Ovary (tissue), 10 donors: ENCODE measurements at places on chromosomes 1 and 21. TPM values are rescaled to one million over a fixed set of nuclear protein-coding genes. Genes with fewer than 3 reads are reported as not detected.

- H3K4me1 ChIP-seq, result no peaks in the 10 kb centered on the region
- no peak for DNase-seq
- no peaks in the 10 kb centered on the region for H3K27me3 ChIP-seq
- no peak overlapping the region for H3K4me3 ChIP-seq
Observed at GRCh38 chr1:160768295-160768657, 27.7 kb upstream of the LY9 start.

GRCh38 chr21:41768437-41769042, 1.7 kb upstream of the RIPK4 start:
- no peaks in the 10 kb centered on the region for H3K36me3 ChIP-seq
- no peaks in the 10 kb centered on the region for H3K27me3 ChIP-seq

DNA sequence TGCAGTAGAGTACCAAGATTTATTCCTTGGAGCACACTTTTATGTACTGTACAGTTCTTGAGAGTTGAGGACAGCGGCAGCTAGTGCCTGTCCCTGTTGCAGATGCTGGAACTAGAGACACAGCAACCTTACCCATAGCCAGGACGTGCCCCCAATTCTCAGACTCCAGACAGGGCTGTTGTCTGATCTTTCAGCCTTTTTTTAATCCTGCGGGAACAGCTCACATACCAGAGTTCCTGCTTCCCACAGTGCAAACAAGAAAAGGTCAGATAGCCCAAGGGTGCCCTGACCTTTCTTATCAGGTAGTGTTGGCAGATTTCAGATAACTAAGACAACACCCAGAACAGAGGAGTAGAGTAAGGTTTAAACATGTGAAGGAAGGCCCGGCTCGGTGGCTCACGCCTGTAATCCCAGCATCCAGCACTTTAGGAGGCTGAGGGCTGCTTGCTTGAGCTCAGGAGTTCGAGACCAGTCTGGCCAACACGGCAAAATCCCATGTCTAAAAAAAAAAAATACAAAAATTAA, 78.5 kb downstream of the DOP1B start:
- DNase-seq, result no peak
- no peak overlapping the region for H3K27ac ChIP-seq
- peaks cover 1% of the 10 kb centered on the region for H3K4me1 ChIP-seq
- no peak overlapping the region for H3K4me3 ChIP-seq

GRCh38 chr1:42979036-42979430, 20.4 kb upstream of the SLC2A1 start:
- no peak for DNase-seq
- H3K4me3 ChIP-seq, result no peak overlapping the region
- H3K27ac ChIP-seq, result no peak overlapping the region
- no peaks in the 10 kb centered on the region for H3K36me3 ChIP-seq
- no peaks in the 10 kb centered on the region for H3K27me3 ChIP-seq

DNA sequence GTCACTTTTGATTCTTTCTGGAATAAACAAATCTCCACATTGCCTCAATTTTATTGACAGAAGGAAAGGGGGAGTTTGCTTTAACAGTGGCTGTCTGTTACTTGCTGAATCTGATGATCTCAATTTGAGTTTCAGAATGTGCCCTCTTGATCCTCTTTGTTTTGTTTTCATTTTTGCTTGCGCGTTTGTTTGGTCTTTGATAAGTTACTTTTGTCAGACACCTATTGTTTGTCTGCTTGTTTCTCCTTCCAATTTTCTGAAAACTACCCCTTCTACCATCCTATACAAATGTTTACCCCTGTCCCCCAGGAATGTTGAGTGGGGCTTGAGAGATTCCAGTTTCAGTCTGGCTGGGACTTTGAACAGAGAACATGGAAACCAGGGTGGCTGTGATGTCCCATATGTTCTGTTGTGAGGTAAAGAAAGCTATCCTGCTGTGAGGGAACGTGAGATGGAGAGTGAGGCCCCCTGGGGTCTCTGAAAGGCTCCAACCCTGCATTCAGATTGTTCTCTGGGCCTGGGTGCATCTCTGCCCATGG, 11.8 kb upstream of the XCL2 start:
- no peaks in the 10 kb centered on the region for H3K4me1 ChIP-seq
- H3K27ac ChIP-seq, result no peak overlapping the region
- DNase-seq, result no peak
- no peaks in the 10 kb centered on the region for H3K27me3 ChIP-seq
- H3K4me3 ChIP-seq, result no peak overlapping the region

The ENTREP3 gene
- total RNA-seq, result 14.0 TPM

DNA sequence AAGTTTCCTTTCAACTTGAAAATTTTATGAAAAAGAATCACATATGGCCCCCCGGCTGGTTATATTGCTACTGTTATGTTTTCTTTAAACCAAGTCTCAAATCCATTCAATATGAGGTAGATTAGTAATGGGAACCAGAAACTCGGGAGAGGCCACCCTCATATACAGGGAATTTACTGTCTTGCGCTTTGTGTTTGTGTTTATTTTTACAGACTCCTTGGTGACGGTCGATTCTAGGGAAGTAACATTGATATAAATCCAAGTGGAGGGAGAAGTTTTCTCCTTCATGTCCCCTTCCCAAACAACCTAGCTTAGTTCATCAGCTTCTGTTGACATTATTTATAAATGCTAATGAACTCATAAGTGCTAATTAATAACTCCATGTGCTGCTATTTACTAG, 163.5 kb upstream of the LMO4 start:
- no peak overlapping the region for H3K4me3 ChIP-seq
- no peaks in the 10 kb centered on the region for H3K4me1 ChIP-seq
- no peak overlapping the region for H3K27ac ChIP-seq
- DNase-seq, result no peak
- H3K36me3 ChIP-seq, result no peaks in the 10 kb centered on the region

DNA sequence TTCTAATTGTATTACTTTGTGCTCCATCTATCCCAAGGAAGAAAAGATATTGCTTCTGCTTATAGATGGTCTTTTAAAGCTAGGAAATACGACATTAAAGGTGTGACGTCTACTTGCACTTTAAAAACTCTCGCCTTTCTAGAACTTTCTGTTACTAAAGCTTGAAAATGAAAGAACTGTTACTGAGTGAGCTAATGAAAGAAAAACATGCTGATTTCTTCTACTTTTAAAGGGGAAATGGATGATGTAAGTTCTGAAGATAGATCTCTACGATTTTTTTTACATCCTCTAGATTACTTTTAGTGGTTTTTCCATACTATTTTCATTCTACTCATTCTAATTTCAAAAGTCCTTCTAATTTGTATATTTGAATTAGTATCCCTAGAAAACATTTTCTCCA, 387.5 kb downstream of the USP25 start:
- no peak for DNase-seq
- H3K27me3 ChIP-seq, result no peaks in the 10 kb centered on the region
- H3K36me3 ChIP-seq, result no peaks in the 10 kb centered on the region
- no peaks in the 10 kb centered on the region for H3K4me1 ChIP-seq

The OR2L8 gene
- not detected for total RNA-seq

DNA sequence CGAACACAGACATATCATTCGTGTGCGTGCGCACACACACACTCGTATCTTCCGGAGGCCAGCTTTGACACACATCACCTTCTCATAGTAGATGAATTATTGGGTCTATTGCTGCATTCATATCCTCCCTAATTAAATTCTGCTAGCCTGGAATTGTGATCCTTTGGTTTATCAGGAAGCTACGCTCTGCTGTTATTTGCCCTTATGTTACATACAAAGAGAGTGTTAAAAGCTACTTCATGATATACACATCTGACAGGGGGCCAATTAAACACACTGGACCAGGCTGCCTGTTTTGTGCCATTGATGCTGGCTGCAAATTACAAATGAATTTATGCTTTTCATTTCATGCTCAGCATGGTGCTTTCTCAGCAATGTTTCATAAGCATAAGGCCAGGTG, 252.0 kb downstream of the RHOU start:
- H3K27me3 ChIP-seq, result no peaks in the 10 kb centered on the region
- no peak for DNase-seq
- peaks cover 17% of the 10 kb centered on the region for H3K4me1 ChIP-seq
- no peak overlapping the region for H3K4me3 ChIP-seq
